Fibroblast of lung (primary cell): ENCODE measurements at places on chromosomes 16 and 17. TPM values are rescaled to one million over a fixed set of nuclear protein-coding genes. Genes with fewer than 3 reads are reported as not detected.

- DNase-seq = no peak
Observed at GRCh38 chr16:84166796-84167695, 19.8 kb downstream of the TAF1C start.

DNA sequence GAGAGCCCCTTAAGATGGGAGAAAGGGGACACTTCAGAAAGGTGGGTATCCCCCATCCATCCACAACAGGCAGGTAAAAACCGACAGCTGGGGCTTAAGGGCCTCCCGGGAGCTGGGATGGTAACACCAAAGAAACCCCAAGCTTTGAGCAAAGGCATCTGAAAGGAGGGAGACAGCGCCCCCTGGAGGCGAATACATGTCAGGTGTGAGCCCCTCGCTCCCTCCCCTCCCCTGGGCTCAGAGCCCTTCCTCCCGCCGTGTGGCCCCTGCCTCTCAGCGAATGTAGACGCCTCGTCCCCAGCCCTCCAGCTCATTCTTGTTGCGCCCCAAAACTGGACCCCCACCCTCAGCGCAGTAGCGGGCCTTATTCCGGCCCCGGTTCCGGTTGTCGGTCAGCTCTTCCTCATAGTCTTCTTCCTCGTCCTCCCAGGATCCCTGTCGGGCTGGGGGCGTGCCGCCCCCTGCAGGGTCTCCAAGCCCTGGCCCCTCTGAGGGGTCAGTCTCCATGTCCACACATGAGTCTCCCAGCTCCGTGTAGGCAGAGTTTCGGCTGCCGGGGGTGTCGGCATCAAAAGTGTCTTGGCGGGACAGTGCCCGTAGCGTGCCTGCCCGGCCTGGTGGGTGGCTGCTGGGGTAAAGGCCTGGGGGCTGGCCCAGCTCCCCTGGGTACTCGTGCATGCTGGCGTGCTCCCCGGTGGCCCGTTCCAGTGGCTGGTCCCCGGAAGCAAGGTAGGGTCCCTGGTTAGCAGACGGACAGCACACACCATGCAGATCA, 9.1 kb upstream of the ARL5C start:
- peak; percentile 70 for DNase-seq

DNA sequence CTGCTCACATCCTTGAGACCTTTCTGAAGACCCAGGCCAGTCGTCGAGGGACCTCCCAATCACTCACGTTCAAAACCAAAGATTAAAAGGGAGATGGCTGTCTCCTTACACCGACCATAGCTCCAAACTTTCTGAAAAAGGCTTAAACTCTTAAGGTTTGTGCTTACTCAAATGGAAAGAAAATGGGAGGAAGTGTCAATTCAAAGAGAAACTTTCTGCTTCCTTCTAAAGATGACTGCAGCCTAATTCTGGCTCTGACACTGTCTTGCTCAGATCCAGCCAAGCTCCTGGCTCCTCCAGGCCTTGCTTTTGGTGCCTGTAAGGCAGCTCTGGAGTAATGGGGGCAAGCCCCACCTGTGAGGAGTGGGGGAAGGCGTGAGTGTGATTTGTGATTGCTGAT, 54.9 kb upstream of the WSB1 start:
- DNase-seq = no peak

- no peak for DNase-seq
Observed at GRCh38 chr17:13419676-13420075, 182.1 kb downstream of the HS3ST3A1 start.

GRCh38 chr17:18064053-18064452, 23.7 kb upstream of the DRG2 start:
- no peak for DNase-seq

IL17C gene
- polyA plus RNA-seq = not detected in 2 replicates

TBX6 gene
- not detected in 2 replicates for polyA plus RNA-seq

PERCC1 gene
- not detected in 2 replicates for polyA plus RNA-seq

NOD2 gene
- 0.05 TPM in 1 of 2 replicates, not detected in the other for polyA plus RNA-seq

DNA sequence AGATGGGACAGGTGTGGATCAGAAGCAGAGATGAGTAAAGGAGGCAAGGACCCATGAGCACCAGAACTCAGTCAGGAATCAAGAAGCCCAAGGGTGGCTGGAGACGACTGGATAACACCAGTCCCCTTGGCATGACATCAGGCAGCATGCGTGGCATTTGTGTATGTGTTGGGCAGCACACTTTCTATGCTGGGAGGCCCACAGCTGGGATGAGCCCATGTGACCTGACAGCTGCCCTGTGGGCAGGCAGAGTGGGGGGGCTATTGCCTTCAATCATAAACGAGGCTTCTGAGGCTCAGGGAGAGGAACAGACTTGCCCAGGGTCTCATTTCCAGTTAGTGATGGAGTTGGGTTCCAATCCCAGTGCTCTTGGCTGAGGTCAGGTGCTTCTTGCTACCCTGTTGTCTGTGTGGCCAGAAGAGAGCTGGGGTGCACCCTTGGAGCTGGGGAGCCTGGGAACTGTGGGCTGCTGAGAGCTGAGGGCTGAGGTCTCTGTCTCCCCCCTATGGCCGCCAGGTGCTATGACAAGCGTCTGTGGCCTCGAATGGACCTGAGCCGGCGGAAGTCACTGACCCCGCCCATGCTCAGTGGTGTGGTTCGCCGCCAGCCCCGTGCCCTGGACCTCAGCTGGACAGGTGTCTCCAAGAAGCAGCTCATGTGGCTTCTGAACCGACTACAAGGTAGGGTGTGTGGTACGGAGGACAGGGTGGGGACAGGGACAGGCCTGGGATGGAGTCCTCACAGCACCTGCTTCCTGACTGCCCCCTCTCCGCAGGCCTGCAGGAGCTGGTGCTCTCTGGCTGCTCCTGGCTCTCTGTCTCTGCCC, 7.1 kb upstream of the ORAI3 start:
- DNase-seq = peak; percentile 56

DNAH2 gene
- 0.06 and 0.08 TPM in 2 replicates for polyA plus RNA-seq

- peak; percentile 83 for DNase-seq
Observed at GRCh38 chr16:87278191-87279093, 38.8 kb downstream of the C16orf95 start.

DNA sequence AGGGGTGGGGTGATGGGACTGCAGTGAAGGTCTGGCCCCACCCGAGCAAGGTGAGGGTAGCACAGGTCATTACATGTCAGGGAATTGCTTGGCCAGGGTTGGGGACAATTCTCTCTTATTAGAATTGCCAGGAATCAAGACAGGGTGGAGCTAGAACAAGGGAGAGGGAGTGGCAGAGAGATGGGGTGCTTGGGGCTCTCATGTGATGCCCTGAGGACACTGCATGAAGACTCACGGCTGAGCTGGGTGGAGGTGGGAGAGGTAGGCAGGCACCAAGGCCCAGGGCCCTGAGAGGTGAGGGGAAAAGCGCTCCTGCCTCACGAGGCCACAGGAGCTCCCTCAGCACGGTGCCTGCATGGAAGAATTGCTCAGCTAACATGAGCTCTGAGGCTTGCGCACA, 3.6 kb downstream of the DPEP1 start:
- no peak for DNase-seq

CES5A gene
- polyA plus RNA-seq = not detected in 2 replicates

ZNF688 gene
- 3.0 and 3.1 TPM in 2 replicates for polyA plus RNA-seq

- DNase-seq = no peak
Observed at GRCh38 chr16:9772526-9773225, 409.6 kb downstream of the GRIN2A start.

- DNase-seq = no peak
Observed at GRCh38 chr16:89191901-89192185, 8.5 kb downstream of the SLC22A31 start.
